ENCODE measurements at places on chromosomes 2 and 18. TPM values are rescaled to one million over a fixed set of nuclear protein-coding genes. Genes with fewer than 3 reads are reported as not detected.

- H3K27ac ChIP-seq, result no peak overlapping the region
- DNase-seq, result no peak
These were observed 161.3 kb upstream of the HNRNPA3 start for GRCh38 chr2:177051278-177051677.

DNA sequence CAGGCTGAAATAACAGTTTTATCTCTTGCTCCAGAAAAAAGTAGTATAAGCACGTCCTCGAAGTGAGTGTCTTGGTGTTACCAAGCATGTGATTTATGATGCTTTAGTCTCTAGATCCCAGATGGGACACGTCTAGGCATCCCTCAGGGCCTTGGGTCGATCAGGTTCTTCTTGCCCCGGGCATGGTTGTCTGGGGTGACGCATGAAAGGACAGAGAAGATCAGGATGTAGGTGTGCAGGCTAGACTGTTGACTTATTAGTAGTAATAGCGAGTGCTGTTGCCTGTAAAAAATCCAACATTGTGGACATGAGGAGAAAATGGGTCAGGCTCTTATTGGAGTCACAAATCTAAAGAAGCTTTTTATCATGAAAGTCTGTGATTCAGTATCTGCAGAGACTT lies 94.0 kb upstream of the NFU1 start:
- no peak overlapping the region for H3K4me3 ChIP-seq
- H3K27me3 ChIP-seq, result no peaks in the 10 kb centered on the region
- H3K27ac ChIP-seq, result no peak overlapping the region

DNA sequence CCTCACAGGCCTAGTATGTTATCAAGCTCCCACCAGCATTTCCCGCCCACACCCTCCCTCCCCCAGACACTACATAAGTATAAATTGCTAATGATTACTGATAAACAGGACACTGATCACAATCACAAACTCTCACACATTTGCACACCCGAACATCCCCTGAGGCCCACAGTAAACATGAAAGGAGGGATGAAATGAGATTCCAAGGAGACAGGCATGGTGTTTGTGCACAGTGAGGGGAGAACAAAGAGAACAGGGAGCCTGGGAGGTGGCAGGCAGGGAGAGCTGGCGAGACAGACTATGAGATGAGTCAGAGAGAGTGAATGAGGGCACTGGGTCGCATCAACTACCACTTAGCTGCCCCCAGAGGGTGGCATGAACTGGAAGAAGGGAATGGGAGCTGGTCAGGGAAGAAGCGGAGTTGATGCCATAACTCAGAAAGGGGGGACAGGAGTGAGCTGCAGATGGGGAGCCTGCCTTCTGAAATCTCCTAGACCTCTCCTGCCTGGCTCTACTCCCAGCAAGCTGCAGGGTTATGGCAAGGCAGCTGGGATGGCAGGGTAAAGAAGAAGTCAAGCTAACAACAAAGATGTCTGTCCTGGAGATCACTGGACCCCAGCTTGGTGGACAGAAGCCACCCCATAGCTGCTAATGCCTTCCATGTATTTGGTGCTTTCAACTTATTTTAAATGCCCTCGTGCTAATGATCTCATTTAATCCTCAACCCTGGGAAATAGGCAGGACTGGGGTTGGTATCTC lies 5.1 kb downstream of the KIF3C start:
- H3K4me3 ChIP-seq, result no peak overlapping the region
- peaks cover 2% of the 10 kb centered on the region for H3K4me1 ChIP-seq
- no peak for DNase-seq
- H3K27me3 ChIP-seq, result peaks cover 7% of the 10 kb centered on the region
- H3K27ac ChIP-seq, result no peak overlapping the region
- H3K36me3 ChIP-seq, result no peaks in the 10 kb centered on the region

DNA sequence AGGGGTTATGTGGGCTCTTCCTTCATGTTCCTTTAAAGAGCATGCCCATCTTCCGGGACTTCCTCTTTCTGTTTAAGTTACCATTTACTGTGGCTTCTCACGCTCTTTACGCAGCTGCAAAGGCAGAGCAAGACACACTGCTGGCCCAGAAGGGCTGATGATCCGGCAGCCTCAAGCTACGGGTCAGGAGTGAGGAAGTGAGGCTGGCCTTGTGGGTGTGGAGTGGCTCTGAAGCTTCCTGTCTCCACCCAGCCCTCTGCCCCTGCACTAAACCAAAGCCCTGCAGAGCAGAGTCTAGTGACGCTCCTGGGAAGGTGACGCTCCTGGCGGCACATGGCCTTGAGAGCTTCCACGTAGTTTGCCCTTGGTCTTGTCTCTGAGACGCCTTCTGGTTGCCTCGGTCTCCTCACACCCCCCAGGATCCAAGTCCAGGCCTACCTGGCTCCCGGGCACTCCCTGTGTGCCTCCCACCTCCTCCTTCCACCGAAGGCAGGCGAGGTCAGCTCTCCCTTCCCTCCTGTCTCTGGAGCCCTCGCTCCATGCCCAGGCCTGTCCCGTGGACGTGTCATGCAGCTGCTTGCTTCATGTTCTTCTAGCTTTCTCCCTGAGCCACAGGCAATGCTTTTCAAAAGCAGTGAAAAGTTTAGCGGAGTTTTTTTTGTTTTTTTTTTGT lies 50.3 kb downstream of the ARL4C start:
- no peaks in the 10 kb centered on the region for H3K27me3 ChIP-seq
- H3K4me3 ChIP-seq, result no peak overlapping the region
- H3K4me1 ChIP-seq, result peaks cover 72% of the 10 kb centered on the region
- peak; percentile 84 for DNase-seq
- peak overlapping the region; percentile 98 for H3K27ac ChIP-seq
- no peaks in the 10 kb centered on the region for H3K36me3 ChIP-seq

Gene KIAA2012
- total RNA-seq, result not detected

Gene RTN4
- 75.4 TPM for total RNA-seq

All from T-cell (primary cell).